ENCODE measurements at places on chromosomes 5 and 9.

GRCh38 chr5:107671742-107672210, 1.0 kb upstream of the EFNA5 start:
- no peak for DNase-seq

DNA sequence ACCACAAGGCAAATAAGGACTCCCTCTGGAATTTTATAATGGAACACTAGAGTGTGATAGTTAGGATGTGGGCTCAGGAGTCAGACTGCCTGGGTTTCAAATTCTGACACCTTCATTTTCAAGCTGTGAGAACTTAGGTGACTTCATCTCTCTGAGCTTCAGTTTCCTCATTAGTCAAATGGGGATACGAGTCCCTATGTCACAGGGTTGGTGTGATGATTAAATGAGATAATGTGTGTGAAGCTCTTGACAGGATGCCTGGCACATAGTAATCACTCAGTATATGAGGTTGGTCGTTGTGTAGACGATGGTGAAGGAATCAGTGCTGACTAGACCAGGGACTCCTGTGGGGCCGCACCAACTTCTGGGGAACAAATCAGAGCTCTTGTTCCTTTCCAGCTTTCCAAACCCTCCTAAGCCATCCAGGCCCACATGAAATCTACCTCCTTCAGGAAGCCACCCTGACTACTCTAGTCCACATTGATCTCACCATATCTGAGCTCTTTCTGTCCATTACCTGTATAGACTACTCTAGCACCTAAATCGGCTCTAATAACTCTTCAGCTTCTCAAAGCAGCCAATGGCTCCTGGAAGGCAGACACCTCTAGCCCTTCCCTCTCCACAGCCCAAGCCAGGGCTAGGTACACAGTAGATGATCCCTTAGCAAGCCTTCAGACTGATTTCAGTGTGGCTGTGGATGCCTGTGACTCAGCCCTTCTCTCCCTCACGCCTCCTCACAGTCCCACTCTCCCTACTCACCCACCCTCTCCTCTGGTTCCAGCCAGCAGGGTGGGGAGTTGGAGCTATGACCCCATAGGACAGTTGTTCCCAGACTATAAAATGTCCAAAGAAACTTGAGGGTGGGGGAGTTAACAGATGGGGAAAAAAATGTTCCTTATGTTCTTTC, 2.5 kb upstream of the TCF7 start:
- DNase-seq = no peak

DNA sequence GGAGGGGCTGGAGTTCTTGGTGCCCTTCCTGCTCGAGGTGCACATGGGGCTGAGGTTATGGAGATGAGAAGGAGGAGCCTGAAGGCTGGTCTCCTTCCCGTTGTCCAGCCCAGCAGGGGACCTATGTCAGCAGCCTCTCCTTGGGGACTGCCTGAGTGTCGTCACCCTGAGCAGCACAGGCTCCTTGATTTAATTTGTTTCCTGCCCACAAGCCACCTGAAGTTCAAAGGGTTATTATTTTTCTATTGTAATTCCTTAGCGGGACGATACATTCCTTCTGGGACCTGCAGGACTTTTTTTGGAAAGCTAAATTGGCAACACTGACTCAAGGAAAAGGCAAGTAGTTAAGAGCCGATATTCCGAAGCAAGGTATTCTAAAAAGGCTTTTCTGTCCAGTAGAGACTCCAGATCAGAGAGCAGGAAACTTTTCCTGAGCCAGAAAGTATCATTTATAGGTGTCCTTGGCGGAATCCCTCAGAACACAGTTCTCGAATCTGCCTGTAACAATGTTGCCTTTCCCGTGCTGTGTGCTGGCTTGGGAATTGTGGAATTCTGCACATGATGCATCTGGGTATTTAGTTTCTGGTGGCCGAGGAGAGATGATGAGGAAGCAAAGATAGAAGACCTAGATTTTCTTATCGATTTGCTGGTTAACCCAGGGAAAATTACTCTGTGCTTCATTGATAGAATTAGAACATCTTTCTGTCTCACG, 55.4 kb downstream of the ARHGAP26 start:
- DNase-seq = no peak

GRCh38 chr5:150409638-150410523, 2.8 kb downstream of the CD74 start:
- DNase-seq = no peak

DNA sequence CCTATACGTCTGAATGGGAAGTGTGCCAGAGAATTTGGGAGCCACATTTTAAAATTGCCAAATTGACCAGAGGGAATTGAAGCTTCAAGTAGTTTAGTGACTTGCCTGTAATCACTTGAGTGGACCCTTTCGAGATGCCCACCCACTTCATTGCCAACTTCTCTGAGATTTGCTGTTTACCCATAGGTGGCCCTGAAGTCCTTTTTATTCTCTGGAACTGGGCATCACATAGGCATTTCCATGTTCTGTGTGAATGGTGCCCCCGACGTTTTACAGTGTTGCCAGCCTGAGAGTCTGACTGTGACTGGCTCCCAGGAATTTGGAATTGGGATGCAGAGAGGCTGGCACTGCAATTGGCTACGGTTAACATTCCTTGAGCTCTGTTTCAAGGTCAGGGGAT, 158.6 kb downstream of the SEMA6A start:
- DNase-seq = no peak

GRCh38 chr9:131045300-131046092, 36.5 kb downstream of the LAMC3 start:
- no peak for DNase-seq

DNA sequence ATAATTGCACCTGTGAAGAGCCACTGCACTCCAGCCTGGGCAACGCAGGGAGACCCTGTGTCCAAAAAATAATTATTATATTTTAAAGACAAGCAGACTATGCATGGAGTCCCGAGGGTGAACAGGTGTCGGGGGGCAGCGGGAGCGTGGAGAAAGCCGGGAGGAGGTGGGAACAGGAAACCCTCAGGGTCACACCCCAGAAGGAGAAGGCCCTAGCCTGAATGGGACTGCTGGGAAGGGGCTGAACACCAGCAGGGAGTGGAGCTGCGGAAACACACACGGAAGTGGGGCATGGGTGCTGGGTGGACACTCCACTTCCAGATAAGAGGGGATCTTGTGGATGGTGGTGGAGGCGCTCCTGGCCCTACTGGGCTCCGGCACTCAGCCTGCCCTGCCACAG, 12.8 kb downstream of the SURF6 start:
- no peak for DNase-seq

DNA sequence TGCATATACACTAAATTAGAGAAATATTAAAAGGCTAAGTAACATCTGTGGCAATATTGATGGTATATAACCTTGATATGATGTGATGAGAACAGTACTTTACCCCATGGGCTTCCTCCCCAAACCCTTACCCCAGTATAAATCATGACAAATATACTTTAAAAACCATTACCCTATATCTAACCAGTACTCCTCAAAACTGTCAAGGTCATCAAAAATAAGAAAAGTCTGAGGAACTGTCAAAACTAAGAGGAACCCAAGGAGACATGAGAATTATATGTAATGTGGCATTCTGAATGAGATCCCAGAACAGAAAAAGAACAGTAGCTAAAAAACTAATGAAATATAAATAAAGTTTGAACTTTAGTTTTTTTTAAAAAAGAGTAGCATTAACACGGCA, 7.3 kb upstream of the IFNB1 start:
- DNase-seq = no peak

DNA sequence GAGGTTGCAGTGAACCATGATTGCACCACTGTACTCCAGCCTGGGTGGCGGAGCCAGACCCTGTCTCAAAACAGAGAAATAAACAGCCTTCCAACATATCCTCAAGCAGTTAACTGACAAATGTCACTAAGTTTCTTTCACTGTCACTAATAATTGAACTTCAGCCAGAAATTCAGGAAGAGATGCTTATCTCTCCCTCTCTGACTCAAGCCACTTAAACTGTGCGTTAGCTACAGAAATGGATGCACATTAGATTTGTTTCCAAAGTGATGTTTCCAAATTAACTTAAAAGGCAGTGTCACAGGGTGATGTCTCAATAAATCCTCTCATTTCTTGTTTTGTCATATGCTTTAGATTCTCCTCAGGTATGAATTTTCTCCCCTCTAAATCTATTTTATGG, 164.9 kb downstream of the KDM4C start:
- DNase-seq = no peak

DNA sequence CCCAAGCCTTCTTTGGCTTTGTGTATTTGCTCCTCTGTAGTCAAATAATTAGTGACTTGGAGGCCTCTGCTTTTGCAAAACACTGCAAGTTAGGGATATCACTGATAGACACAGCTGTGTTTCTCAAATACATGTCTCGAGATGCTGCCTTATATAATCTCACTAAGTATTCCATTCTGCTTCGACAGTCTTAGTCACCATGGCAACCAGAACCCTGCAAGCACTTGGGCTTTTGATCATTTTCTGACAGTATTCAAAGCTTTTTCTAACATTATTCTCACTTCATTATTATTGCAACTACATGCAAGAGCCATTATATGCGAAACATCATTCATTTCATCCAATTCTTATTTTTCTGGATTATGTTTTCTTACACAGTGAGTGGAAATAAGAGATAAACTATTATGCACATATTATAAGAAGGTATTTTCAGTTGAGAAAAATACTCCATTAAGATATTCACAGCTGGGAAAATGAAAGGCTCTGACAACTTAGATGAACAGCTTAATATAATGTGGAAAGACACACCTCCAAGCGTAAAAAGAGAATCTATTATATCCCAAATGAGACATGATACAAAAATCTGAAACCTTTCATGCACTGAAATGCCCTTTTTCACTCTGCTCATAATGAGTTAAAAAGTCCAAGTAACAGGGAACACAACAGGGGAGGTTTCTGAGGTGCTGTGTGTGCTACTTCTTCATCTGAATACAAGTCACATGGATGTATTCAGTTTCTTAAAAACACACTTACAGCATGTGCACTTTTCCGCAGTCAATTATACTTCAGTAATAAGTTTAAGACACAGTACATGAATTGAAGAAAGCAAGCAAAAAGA, 93.9 kb downstream of the SCAI start:
- no peak for DNase-seq

DNA sequence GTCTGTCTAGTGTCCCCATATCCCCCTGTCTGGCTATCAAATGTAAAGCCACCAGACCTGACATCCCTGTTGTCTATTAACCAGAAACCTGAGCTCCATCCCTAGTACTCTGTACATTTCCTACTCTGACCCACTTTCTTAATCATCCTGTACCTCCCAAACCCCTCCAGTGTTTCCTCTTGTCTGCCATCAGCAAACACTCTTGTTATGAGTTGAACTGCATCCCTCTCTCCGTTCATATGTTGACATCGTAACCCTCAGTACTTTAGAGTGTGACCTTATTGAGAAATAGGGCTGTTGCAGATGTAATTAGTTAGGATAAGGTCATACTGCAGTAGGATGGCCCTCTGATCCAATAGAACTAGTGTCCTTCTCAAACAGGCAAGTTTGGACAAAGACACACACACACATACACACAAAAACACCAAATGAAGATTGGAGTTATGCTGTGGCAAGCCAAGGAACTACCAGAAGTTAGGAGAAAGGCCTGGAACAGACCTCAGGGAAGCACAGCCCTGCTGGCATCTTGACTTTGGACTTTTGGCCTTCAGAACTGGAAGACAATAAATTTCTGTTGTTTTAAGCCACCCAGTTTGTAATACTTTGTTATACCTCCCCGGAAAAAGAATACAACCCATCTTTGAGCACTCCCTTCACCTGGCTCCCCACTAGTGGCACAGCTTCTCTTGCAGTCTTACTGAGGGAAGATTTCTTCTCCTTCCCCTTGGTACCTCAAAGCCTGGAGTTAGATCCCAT, 180.0 kb upstream of the PTGER4 start:
- no peak for DNase-seq

GRCh38 chr5:76791461-76791860, 27.4 kb upstream of the F2RL1 start:
- DNase-seq = no peak

DNA sequence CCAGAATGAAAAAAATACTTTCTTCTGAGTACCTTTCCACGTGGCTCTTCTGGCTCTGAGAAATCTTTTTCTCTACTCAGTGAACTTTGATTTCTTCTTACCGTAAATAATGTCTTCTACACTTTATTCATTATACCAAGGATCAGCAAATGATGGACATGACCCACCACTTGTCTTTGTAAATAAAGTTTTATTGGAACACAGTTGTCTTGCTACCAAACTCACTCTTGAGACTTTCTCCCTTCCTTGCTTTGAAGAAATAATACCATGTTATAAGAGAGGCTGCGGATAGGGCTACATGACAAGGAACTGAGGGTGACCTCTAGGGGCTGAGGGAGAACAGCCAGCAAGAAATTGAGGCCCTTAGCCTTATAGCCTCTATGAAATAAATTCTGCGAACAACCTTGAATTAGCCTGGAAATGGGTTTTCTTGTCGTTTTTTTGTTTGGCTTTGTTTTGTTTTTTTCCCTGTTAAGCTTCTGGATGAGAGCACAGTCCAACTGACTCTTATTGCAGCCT, 212.5 kb downstream of the COMMD10 start:
- no peak for DNase-seq

DNA sequence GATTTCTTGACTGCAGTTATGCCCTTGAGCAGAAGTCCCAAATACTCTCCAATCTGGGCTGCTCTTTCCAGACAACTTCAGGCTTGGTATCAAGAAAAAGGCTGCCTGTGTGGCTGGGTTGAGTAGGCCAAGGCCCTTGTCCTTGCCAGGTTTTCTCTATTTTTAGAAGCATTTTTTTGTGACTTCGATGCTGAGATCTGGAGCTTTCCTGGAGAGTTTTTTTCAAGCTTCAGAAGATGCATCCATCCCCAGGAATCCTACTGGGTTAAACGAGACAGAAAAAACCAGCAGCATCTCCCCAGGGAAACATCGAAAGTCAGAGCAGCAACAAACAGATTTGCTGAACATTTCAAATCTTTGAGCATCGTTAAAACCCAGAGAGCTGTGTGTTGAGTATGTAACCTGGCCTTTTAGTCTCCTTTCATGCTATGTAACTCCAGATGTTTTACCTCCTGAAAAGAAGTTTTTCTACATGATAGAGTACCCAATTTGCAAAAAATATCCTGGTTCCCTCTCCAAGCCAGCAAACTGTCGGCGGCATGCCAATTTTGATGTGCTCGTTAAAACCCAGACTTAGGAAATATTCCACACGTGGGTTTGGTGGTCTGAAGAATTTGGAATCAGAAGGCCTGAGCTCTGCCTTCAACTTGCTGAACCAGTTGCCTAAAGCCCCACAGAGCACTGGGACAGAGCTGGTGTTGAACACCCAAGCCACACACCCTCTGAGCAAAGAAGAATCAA, 98.1 kb upstream of the ALDH1B1 start:
- no peak for DNase-seq

Data from activated T-helper 1 cell treated with Interleukin-2 at 50 U/mL for 16 hours (primary cell).